ENCODE measurements at places on chromosomes 1 and 21.

DNA sequence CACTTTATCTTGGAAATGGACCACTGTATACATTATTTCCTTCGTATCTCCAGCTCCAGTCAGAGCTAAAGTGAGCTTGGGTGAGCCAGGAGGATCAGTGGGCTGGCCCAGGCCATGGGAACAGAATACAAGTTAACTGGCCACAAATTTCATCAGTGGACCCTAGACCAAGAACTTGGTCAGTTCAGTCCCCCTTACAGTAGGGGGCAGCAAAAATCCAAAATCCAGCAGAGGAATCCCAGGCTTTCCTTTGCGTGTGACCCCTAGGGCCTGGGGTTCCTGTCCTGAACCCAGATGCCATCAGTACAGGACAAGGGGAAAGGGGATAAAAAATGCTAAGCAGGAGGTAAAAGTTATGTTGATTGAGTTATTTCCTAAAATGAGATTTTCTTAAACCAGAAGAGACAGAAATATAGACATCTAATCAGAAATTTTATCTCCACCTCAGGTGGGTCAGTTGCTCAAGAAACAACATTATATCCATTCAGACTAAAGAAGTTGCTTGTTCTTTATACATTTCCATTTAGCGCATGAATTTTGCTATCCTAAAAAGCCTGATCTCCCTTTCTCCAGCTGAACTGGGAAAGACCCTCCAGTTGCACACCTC, 24.1 kb upstream of the LCE5A start:
- DNase-seq, result no peak

DNA sequence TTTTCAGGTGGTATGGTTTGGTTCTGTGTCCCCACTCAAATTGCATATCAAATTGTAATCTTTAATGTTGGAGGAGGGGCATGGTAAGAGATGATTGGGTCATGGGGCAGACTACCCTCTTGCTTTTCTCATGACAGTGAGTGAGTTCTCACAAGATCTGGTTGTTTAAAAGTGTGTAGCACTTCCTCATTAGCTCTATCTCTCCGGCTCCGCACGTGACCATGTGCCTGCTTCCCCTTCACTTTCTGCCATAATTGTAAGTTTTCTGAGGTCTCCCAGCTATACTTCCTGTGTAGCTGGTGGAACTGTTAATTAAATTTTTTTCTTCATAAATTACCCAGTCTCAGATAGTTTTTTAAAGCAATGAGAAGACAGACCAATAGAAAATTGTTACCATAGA, 843.2 kb downstream of the AMY1C start:
- DNase-seq, result no peak

DNA sequence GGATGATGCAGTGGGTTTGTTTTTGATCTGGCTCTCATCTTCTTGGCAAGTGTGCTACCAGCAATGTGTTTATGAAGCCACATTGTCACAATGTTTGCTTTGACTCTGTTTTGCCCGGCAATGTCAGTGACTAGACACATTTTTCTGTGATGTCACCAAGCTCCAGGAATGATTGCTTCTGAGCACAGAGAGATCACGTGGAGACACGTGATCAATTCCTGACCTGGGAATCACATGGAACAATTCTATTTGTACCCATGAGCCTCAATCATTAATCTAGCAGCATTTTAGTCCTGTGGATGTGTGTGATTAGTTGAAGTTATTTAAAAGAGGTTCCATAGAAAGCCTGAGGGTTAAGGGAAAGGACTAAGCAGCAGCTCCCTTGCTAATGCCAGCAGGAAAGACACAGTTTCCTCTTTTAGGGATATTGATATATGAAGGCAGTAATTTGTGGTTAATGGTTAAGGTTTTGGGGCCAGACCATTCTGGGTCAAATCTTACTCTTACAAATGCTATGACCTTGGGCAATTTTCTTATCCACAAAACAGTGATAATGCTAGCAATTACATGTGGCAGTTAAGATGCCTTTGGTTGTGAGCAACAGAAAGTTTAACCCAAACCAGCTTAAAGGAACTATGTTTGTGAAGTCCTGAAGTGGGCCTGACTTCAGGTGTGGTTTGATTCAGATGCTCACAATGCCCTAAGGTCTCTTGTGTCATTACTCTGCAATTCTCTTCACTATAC, 59.0 kb downstream of the FASLG start:
- DNase-seq, result no peak

- no peak for DNase-seq
Measured at GRCh38 chr1:50983219-50983802, 13.3 kb downstream of the CDKN2C start.

GRCh38 chr1:55286856-55287602, 71.9 kb upstream of the USP24 start:
- DNase-seq, result no peak

DNA sequence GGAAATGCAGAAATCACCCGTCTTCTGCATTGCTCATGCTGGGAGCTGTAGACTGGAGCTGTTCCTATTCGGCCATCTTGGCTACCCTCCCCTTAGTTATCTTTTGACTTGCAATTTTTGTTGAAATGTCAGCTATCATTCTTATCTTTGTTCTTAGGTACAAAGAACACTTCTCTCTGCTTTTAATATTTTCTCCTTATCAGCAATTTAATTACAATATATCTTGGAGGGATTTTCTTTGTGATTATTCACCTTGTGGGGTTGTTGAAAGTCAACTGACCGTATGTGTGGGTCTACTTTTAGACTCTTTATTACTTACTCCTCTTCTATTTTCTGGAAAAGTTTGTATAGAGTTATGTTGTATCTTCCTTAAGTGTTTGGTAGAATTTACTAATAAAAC, 43.1 kb upstream of the PKP1 start:
- DNase-seq, result no peak

GRCh38 chr1:221435504-221435904, 306.4 kb downstream of the DUSP10 start:
- no peak for DNase-seq

DNA sequence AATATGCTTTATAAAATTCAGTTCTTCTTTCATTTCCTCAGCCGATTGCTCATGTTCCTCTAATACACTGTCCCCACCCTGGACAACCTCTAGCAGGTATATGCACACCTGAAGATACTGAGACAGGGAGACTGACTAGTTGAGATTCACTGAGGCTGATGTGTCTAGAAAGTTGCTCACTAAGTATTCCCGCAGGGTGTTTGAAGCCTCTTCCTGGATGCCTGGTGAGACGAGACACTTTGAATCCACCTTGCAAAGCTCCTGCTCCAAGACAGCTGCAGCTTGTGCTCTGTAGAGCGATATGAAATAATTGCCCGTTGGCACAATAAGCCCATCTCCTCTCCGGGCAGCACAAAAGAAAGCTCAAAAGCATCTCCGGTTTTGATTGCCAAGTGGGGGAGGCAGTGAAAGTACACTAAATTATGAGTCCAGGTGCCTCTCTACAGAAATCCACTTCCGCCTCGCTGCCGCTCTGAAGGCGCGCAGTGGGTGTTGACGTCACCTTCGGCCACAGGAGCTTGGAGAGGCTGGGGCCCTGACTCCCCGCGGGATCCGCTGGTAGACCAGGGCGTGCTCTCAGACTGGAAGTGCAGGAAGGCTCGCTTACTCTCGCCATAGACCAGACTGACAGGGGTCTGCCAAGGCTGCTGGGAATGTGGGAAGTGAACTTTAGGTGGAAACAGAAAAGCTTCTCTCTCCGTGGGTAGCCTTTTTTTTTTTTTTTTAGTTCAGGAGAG, 46.3 kb downstream of the GPA33 start:
- DNase-seq, result peak; percentile 92

DNA sequence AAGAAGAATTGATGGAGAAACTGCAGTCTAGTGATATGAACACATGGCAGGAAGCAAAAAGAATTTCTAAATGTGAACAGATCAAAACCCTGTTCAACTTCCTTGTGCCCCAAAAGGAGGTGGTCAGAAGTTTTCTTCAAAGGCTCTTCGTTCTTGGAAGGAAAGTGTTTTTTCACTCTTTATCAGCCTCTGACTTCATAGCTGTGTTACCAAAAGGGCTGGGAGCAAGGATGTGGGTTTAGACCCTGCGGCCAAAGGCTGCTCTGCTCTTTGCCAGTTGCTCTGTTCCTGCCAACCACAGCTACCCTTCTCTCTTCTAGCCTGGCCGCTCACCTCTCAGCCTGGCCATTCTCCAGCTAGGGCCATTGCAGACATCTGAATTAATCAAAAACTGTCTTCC, 53.8 kb downstream of the PTGER3 start:
- DNase-seq, result no peak

DNA sequence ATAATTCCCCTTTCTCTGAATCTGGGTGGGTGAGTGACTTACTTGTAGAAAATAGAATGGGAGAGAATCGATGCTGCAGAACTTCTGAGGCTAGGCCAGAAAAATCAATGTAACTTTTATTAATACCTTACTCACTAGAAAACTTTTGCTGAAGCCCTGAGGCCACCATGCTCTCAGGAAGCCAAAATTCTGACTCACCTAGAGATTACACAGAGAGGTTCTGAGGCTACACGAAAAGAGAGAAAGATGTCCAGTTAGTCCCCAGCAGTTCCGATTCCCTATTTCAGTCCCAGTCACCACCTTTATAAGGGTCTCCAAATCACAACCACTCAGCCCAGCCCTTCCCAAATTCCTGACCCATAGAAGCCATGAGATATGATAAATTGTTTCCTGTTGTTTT, 135.2 kb downstream of the NTPCR start:
- no peak for DNase-seq

GRCh38 chr1:114209971-114210370, 56.3 kb upstream of the SYT6 start:
- no peak for DNase-seq

DNA sequence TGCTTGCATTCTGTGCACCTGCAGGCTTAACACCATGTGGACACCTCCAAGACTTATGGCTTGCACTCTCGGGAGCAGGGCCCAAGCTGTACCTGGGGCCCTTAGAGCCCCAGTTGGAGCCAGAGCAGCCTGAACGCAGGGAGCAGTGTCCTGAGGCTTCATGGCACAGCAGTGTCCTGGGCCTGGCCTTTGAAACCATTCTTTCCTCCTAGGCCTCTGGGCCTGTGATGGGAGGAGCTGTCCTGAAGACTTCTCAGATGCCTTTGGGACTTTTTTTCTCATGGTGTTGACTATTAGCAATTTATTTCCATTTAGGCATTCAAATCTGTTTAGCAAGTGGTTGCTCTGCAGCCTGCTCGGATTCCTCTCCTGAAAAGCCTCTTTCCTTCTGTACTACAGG, 11.0 kb downstream of the RPTN start:
- DNase-seq, result no peak

All from T-helper 2 cell (primary cell).